Karpas-422 (cell line): ENCODE measurements at places on chromosomes 7 and 10. TPM values are rescaled to one million over a fixed set of nuclear protein-coding genes. Genes with fewer than 3 reads are reported as not detected.

The LIPM gene
- not detected in 2 replicates for total RNA-seq

GRCh38 chr7:151247611-151248345 lies 716 bp downstream of the SMARCD3 start:
- H3K4me1 ChIP-seq: peaks cover 36% of the 10 kb centered on the region
- peak overlapping the region; percentile 28; the same call in 1 of the 2 replicates for H3K4me3 ChIP-seq
- no peak for DNase-seq

DNA sequence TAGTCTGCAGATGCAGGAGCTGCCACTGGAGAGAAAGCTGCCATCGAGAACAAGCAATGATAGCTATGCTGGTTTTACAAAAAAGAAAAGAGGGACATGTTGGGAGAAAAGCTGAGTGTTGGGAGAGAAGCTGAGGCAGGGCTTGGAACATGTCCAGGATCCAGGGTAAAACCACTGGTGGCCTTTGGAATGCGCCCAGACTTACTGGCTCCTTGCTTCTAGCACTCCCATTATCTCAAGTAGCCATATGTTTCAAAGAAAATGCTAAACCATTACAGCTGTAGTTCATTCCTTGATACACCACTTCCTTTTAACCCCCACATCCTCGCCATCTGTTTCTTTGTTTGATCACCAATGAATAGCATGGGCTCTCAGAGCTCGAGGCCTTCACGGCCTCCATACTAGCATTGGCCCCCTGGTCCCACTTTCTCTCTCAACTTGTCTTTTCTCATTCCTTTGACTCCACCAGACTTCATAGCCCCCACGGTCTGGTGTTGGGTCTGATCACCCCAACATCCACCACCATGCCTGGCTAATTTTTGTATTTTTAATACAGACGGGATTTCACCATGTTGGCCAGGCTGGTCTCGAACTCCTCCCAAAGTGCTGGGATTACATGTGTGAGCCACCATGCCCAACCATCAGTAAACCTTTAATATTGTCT lies 23.8 kb upstream of the PLAC9 start:
- no peak for DNase-seq
- no peak overlapping the region for H3K27ac ChIP-seq
- H3K27me3 ChIP-seq: no peaks in the 10 kb centered on the region
- H3K4me3 ChIP-seq: no peak overlapping the region
- no peaks in the 10 kb centered on the region for H3K36me3 ChIP-seq
- H3K4me1 ChIP-seq: peaks cover 7% of the 10 kb centered on the region

- DNase-seq: no peak
- H3K36me3 ChIP-seq: no peaks in the 10 kb centered on the region
- H3K27me3 ChIP-seq: no peaks in the 10 kb centered on the region
- no peak overlapping the region for H3K27ac ChIP-seq
- no peak overlapping the region for H3K4me3 ChIP-seq
Observed at GRCh38 chr7:40393660-40394059, 258.9 kb downstream of the SUGCT start.

The PLEKHS1 gene
- total RNA-seq: not detected in 2 replicates

GRCh38 chr7:151782598-151783448 lies 94.1 kb downstream of the PRKAG2 start:
- no peak overlapping the region for H3K27ac ChIP-seq
- no peak overlapping the region; the same call in 1 of the 2 replicates for H3K4me3 ChIP-seq
- H3K4me1 ChIP-seq: peaks cover 6% of the 10 kb centered on the region; the same call in 1 of the 2 replicates
- H3K36me3 ChIP-seq: no peaks in the 10 kb centered on the region

The ANKRD30A gene
- not detected in 2 replicates for total RNA-seq

DNA sequence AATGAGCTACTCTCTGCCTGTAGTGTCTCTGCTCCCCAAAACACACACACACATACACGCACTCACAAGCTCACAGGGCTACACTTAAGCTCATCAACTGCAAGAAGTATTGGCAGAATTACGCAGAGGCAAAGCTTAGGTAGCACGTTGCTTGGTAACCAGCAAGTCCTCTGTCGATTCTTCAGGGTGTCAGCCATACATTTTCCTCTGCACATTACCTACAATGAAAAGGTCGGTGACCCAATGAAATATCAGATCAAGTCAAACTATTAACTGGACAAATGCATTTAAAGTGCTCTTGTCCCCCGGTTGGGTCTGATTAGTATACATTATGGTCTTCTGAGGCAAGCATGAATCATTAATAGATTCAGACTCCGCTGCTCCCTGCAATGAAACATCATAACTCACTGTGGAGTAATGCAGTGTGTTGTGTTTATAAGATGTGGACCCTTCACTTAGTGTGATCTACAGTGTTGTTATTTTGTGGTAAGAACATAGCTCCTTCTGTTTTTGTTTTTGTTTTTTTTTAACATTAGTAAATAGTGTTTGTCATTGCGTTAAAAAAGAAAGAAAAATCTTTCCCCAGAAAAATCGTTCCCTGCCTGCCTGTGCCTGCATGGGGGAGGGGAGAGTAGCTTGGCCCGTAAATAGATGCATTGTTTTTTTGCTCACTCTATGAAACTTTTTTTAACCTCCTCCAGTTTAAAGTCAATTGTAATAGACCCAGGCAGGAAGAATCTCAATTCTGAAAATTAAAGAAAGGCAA lies 325.5 kb downstream of the SFMBT2 start:
- H3K36me3 ChIP-seq: no peaks in the 10 kb centered on the region
- H3K4me3 ChIP-seq: no peak overlapping the region
- no peaks in the 10 kb centered on the region for H3K4me1 ChIP-seq
- H3K27me3 ChIP-seq: no peaks in the 10 kb centered on the region
- no peak overlapping the region for H3K27ac ChIP-seq

GRCh38 chr7:66948480-66949109 lies 27.6 kb downstream of the TMEM248 start:
- peak overlapping the region; percentile 87 for H3K27ac ChIP-seq
- H3K4me3 ChIP-seq: no peak overlapping the region
- peaks cover 59% of the 10 kb centered on the region for H3K4me1 ChIP-seq
- H3K27me3 ChIP-seq: no peaks in the 10 kb centered on the region
- peak; percentile 57 for DNase-seq
- H3K36me3 ChIP-seq: peaks cover 37% of the 10 kb centered on the region

The PARD3 gene
- total RNA-seq: not detected in 2 replicates

The ANKRD22 gene
- not detected in 2 replicates for total RNA-seq
